ENCODE measurements at places on chromosomes 5 and 9.

DNA sequence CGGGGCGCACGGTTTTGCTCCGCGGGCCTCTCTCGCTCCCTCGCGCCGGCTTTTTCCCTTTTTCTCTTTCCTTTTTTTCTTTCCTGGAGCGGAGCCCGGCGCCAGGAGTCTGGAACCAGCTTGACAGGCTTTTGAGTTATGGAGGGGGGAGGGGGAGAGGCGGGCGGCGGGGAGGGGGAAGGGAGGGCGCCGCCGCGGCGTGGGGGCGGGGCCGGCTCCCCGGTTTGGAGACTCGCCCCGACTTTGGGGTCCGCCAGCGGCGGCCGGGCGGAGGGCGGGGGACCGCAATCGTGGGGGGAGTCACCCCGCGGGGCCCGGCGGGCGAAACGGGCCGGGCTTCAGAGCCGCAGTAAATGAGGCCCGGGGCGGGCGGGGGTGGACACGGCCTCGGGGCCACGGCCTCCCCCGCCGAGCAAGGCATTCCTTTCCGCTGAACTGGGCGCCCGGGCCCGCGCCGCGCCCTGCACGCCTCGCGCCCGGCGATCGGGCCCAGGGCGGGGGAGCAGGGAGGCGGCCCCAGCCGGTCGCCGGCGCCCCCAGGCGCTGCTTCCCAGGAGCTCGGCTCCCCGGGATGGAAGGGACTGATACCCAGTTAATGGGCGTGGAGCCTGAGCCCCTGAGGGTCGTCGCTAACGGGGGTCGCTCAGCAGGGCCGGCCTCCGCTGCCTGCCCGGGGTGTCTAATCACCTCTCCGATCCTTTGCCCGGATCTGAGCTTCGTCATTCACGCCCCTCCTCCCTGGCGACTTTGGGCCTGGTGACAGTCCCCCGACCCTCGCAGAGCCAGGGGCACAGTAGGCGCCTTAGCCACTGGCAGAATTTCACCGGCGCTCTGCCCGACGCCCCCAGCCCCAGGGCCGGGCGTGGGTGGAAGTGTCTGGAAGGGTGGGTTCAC is 138.1 kb downstream of the C9orf50 start:
- DNase-seq = no peak

DNA sequence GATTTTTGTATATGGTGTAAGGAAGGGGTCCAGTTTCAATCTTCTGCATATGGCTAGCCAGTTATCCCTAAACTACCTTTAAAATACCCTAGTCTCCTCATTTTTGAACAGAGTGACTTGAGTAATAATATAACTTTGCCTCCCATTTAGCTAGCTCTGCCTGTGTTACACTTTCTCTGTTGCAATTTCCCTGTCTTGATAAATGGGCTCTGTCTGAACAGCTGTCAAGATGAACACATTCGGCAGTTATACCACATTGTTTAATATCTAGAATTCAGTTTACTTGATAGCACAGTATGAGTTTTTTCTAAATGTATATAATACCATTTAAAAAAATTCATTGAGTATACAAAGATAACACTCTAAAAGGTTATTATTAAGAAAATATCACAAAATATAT is 562.9 kb upstream of the FTMT start:
- no peak for DNase-seq

- no peak for DNase-seq
Measured at GRCh38 chr5:115977096-115977495, 14.8 kb downstream of the LVRN start.

DNA sequence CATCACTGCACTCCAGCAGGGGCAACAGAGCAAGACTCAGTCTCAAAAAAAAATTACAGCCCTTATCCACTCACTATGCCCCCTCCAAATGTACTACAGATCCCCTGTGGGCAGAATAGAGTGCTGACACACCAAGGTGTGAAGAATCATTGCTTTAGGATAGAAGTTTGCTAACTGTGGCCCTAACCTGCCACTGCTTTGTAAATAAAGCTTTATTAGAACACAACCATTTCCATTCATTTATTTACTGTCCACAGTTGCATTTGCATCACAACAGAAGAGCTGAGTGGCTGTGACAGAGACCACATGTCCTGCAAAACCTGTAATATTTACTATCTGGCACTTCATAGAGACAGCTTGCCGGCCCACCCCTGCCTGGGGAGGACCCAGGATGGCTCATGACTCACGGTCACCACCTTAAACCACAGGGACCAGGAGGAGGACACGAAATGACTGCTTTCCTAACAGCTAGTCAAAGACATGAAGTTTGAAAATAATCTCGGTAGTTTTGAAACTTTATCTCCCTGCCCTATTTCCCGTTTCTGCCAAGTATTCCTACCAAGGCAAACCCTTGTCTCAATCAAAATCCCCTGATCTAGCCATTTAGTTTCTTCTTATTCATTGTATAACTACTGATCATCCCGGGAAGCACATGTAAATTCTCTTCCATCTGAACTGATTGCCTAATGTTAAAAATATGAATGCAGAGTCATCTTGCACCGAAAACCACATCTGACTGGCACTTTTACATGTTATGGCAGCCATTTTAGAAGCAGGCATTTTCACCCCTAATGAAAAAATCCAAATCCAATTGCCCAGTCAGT is 206.1 kb downstream of the SLIT3 start:
- DNase-seq = no peak

GRCh38 chr9:128145536-128145935 is 3.7 kb upstream of the LCN2 start:
- DNase-seq = no peak

DNA sequence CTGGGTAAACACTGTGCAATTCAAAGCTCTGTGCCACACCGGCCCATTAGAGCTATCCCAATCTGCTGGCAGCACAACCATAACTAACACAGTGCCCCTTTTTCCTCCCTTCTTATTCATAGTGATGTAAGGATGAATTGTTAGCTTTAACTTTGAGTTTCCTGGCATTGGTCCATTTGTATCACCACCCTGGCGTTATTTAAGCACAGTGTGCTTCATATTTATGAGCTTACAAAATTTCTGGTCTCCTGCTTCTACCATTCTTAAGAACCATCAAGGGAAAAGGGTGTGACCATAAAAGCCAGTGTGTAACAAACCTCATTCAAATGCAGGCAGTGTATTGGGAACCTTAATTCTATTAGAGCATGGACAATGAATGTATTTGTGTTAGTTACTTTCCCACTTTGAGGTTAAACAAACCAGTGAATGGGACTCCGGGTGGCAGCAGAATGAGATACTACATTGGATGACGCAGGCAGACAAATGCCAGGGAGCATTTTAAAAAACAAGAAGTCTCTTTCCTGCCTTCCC is 222.6 kb downstream of the TMEM161B start:
- no peak for DNase-seq

- no peak for DNase-seq
Measured at GRCh38 chr5:86968301-86968753, 299.4 kb upstream of the RASA1 start.

GRCh38 chr9:126228781-126229444 is 97.7 kb upstream of the MVB12B start:
- DNase-seq = peak; percentile 54

DNA sequence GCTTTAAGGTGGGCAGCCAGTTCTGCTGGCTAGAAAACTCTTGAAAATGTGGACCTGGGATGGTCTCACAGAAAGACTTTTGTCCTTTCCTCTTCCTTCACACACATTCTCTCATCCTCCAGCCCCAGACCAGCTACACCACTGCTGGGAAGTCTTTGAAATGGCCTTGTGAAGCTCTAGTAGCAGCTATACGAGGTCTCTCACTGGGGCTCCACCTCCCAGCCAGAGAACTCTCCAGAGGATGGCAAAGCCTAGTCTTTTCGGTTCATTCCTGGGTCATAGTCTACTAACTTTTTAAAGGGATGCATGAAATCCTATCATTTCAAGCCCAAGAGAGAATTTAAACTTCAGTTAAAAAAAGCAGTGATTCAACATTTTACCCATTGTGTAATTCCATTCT is 133.9 kb upstream of the ERCC6L2 start:
- DNase-seq = no peak

GRCh38 chr5:108206707-108207106 is 175.2 kb downstream of the FBXL17 start:
- DNase-seq = no peak

DNA sequence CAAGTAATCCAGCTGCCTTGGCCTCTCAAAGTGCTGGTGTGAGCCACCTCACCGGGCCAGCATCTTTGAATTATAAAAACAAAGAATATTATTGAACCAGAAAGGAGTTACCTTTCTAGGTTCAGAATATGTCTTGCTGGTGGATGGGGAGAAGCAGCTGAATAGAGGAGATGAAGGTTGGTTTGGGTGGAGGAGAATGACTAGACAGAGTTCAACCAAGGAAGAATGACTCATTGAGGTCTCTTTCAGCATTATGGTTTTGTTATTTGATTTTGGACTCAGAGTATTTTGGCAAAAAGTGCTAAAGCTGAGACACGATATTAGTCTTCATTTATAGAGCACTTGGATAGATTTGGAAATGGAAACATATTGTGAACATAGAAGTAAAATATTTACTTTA is 75.2 kb upstream of the MPDZ start:
- DNase-seq = no peak

DNA sequence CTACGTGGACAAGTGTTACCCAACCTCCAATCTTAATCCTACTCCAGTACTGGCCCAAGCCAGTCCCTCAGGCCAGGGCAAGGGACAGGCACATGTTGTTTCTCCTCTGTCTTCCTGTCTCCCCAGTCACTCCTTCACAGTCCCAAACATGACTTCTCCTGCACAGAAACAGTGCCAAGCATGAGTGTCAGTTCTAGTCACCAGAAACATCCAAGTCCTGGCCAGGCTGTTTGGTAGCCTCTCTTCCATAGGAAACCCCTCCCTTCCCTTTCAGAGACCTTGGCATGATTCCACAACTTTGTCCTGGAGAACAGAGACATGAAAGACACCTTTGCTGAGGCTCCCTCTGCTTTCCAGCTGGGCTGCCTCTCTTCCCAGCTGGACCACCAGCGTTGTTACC is 56.2 kb upstream of the SLC2A8 start:
- no peak for DNase-seq

- DNase-seq = no peak
Measured at GRCh38 chr5:158450751-158451171, 591.8 kb upstream of the CLINT1 start.

GRCh38 chr5:38433160-38433861 is 123.1 kb downstream of the LIFR start:
- DNase-seq = no peak

- DNase-seq = no peak
Measured at GRCh38 chr5:172207511-172207910, 13.5 kb downstream of the EFCAB9 start.

- no peak for DNase-seq
Measured at GRCh38 chr5:149800633-149801032, 70.5 kb downstream of the PPARGC1B start.

DNA sequence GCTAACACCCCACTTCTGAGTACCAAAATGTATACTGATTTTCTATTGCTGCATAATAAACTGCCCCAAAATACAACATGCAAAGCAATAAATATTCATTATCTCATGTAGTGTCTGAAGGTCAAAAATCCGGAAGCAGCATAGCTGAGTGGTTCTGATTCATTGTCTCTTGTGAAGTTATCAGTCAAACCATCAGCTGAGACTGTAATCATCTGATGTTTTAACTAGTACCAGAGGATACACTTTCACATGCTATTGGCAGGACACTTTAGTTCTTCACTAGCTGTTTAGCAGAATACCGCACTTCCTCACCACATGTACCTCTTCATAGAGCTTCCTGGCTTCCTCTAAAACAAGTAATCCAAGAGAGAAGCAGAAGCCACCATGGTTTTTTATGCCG is 12.7 kb upstream of the TMEM161B start:
- no peak for DNase-seq

DNA sequence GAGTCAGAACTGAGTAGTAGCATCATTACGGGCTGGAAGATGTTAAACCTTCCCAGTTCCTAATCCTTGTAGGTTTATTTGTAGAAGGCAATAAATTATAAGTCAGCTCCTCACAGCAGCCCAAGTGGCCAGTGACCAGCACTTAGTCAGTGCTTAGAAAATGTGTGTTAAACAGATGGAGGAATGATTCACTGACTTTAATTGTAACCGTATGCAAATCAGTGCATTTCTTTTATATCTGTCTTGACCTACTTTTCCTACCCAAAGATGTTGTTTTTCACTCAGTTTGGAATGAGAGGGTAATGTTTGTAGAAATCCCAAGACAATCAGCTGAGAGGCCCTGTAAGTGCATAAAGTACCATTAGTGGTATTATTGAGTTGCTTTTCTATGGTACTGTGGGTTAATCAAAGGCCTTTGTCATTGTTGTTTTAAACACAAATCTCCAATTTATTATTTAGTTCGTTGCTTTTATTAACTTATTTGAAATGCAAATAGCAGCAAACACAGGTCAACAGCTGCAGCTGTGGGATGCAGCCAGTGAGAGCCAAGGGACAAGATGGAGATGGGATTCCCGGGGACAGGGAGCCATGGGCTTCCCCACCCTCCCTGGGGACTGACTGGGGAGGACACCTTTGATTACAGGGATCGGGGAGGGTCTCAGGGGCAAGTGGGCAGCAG is 49.8 kb downstream of the MAP1B start:
- DNase-seq = no peak
